ENCODE measurements at places on chromosomes 7 and 10.

DNA sequence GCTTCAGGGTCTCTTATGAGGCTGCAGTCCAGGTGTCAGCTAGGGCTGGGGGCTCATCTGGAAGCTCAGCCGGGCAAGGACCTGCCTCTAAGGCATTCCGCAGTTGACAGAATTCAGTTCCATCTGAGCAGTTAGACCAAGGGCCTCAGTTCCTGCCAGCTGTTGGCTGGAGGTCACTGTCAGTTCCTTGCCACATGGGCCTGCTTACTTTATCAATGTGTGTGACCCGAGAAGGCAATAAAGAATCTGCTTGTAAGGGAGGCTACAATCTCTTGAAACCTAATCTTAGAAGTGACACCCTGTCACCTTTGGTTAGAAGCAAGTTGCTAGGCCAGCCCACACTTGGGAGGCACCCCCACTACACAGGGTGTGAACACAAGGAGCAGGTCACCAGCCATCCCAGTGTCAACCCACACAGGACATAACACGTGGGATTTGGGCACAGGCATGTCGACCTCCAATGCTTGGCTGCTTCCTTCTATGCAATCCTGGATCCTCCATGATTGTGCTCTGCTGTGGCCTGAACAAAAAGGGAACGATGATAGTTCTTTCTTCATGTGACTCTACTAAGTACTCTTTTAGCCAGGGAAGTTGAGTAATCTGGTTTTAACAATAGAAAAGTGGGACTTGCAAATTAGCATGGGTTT lies 41.8 kb downstream of the MTURN start:
- peak; percentile 15 for DNase-seq

DNA sequence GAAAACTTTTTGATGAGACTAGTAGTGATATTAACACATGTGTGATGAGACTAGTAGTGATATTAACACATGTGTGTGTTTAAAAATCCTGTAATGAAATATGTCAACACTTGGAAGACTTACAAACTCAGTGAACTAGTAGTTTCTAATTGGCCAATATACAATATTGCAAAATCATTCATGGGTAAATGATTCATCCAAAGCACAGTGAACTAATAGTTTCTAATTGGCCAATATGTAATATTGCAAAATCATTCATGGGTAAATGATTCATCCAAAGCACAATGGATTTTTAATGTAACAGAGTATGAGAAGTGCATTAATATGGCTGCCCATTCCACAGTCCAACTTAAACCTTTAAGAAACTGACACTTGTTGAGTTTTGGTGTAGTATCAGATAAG lies 77.8 kb downstream of the ATAD1 start:
- no peak for DNase-seq

DNA sequence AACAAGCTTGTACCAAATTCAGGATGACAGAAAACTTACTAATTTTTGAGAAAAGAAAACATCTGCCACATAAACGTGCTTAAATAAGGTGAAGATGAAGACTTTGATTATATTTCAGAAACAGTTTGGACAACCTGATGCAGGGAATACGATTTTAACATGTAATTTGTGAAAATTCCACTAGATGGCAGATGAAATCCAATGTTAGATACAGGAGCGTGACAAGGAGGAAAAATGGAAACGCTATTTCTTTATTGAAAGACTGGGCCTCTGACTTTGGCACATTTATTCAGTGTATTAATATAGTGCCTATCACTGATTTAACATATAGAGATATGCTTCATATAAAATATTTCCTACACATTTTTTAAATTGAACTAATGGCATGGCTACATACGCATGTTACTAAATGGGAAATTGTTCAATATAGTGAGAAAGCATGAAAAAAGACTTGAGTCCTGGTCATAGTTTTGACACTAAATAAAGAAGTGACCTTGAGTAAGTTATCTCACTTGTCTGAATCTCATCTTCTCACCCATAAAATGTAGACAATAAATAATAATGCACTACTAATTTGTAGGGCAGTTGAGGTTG lies 60.7 kb downstream of the CD36 start:
- DNase-seq, result peak; percentile 8

DNA sequence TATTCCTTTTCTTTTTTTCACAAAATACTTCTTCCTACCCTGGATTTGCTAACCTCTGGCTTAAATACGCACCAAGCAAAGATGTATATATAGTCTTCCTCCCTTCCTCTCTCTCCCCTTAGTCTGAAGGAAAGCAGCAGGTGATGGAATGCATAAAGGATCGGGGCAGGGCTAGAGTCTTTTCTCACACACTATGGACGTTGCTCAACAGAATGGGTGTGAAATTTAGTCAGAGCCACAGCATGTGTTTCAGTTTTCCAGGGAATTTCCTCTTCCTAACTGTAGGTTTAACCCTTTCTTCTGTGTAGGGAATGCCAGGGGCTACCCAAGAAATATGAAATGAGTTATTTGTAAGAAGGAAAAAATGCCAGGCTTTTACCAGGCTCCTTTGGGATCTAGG lies 71.4 kb upstream of the NFKB2 start:
- DNase-seq, result no peak

DNA sequence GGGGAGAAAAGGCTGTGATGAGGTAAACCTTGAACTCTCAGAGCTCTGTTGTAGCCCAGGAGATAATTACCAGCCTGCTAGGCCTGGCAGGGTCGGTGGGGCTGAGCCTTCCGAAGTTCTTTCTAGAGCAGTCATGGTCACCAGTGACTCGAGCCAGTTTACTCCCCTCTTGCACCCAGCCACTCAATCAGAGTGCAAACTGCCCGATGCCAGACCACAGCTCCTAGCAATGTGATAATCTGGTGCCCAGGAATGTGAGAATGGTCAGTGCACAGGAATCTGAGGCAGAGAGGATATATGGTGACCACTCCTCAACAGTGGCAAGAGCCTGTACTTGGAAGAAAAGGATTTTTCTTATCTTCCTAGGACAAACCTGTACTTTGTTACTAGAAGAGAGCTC lies 46.4 kb upstream of the KMT2E start:
- DNase-seq, result no peak

- no peak for DNase-seq
Measured at GRCh38 chr10:110717781-110718589, 73.8 kb downstream of the RBM20 start.

- peak; percentile 42 for DNase-seq
Measured at GRCh38 chr7:149624006-149624405, 126.4 kb upstream of the ZNF746 start.

DNA sequence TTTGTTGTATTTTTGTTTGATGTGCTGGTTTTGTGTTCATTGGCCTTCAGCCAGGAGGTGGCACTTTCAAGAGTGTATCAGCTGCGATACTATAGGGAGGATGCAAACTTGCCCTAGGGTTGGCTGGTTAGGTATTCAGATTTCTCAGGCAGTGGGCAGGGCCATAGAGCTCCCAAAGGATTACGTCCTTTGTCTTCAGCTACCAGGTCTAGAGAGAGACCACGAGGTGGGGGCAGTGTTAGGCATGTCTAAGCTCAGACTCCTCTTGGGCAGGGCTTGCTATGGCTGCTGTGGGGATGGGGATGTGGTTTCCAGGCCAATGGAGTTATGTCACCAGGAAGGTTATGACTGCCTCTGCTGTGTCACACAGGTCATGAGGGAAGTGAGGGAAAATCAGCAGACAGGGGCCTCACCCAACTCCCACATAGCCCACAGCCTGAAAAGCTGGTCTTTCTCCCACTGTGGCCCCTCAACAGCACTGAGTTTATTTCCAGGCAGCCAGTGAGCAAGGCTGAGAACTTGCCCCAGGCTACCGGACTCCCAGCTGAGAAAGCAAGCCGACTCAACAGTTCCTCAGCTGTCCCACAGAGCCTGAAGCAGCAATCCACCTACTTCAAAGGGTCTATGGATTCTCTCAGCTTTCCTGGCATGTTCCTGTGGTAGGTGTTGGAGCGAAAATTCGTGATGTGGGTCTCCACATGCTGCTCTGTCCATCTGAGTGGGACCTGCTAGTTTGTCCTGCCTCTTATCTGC lies 227.4 kb upstream of the COBL start:
- no peak for DNase-seq

GRCh38 chr7:130838738-130839137 lies 104.7 kb upstream of the KLF14 start:
- no peak for DNase-seq

DNA sequence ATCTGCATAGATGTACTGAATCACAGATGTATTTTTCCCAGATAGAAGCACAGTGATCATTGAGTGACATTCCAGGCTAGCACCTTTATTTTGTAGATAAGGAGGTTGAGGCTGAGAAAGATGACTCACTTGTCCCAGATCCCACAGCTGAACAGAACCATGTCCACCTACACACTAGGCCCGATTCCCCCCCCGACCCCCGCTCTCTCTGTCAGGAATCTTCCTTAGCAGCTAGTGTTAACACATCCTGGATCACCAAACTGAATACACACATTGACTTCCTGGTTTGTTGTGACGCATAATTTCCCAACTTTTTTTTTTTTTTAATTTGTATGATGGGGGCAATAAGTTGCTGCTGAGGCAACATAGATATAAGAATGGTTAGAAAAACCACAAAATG lies 5.2 kb downstream of the SFMBT2 start:
- DNase-seq, result no peak

All from nephron progenitor cell (in vitro differentiated cells).